ENCODE measurements at places on chromosomes 16 and 17. TPM values are rescaled to one million over a fixed set of nuclear protein-coding genes. Genes with fewer than 3 reads are reported as not detected.

The MYADML2 gene
- total RNA-seq = not detected

The VPS4A gene
- total RNA-seq = 30.0 TPM

The SNAI3 gene
- total RNA-seq = 0.17 TPM

The METTL9 gene
- total RNA-seq = 176 TPM

The FBXW10B gene
- total RNA-seq = 0.50 TPM

The FASN gene
- 85.0 TPM for total RNA-seq

The EVPLL gene
- total RNA-seq = not detected

The ABCA9 gene
- 3.1 TPM for total RNA-seq

The PAQR4 gene
- 1.0 TPM for total RNA-seq

The MARVELD3 gene
- not detected for total RNA-seq

The CHMP6 gene
- total RNA-seq = 9.2 TPM

The TEKT3 gene
- 0.33 TPM for total RNA-seq

The PRKCB gene
- total RNA-seq = under 0.01 TPM

The OSGIN1 gene
- 6.6 TPM for total RNA-seq

The KRTAP4-3 gene
- total RNA-seq = not detected
